Breast epithelium (tissue), 4 donors: ENCODE measurements at places on chromosomes 5 and 9.

DNA sequence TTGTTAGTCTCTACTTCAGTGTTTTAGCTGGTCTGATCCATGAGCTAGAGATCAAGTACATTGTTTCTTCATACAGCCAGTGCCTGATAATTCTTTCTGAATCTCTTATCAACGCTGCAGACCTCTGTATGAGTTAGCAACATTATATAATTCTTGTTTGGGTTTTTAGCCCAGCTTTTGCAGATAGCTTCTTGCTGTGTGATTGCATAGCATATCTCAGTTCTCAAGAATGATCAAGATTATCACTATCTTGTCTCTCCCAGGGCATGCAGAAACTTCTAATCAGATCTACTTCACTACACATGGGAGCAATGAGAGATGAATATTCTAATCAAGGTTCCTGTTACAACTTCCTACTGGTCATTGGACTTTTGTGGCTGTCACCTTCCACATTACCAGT is 158.3 kb downstream of the FAM174A start:
- no peak for DNase-seq

- DNase-seq: no peak
Observed at GRCh38 chr9:23644326-23644725, 181.7 kb downstream of the ELAVL2 start.

- no peak for DNase-seq
Observed at GRCh38 chr9:2109069-2109650, 94.0 kb downstream of the SMARCA2 start.

GRCh38 chr5:61450493-61451279 is 118.6 kb downstream of the ZSWIM6 start:
- no peak for DNase-seq

DNA sequence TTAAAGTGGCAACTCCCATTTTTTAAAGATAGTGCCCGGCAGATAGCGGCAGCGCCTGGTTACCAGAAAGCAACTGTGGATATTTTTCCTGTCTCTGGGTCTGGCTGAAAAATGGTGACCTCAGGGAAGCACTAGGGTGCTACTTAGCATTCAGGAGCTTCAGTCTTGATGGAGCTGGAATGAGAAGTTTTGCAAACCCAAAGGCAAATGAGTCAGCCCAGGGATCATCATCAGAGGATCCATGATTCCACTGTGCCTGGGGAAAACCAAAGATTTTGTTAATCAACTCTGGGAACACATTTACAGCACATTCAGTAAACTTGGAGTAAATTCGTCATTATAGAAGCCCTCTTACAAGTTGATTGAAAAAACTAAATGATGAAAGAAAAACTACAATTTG is 26.7 kb downstream of the F2R start:
- DNase-seq: no peak

GRCh38 chr5:113255579-113256386 is 179.0 kb downstream of the TSSK1B start:
- no peak for DNase-seq

GRCh38 chr9:15077946-15078729 is 167.9 kb upstream of the FREM1 start:
- no peak for DNase-seq

- DNase-seq: no peak
Observed at GRCh38 chr5:51990661-51991180, 607.5 kb downstream of the ISL1 start.

DNA sequence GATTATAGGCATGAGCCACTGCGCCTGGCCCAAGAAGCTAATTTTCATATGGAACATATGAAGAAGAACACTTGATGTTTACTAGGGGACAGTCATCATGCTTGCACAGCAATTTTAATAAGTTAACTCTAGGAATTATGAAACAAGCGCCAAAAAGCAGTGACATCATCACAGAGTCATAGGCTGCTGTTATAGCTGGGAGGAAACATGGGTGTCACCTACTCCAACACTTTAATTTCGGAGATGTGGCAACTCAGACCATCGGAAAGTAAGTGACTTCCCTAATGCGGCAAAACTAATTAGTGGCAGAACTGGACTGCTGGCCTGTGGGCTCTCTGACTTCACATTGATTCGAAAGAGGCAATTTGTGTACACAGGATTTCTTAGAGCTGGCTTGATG is 38.1 kb upstream of the EQTN start:
- no peak for DNase-seq

GRCh38 chr5:161562446-161562845 is 15.9 kb upstream of the GABRB2 start:
- DNase-seq: no peak

DNA sequence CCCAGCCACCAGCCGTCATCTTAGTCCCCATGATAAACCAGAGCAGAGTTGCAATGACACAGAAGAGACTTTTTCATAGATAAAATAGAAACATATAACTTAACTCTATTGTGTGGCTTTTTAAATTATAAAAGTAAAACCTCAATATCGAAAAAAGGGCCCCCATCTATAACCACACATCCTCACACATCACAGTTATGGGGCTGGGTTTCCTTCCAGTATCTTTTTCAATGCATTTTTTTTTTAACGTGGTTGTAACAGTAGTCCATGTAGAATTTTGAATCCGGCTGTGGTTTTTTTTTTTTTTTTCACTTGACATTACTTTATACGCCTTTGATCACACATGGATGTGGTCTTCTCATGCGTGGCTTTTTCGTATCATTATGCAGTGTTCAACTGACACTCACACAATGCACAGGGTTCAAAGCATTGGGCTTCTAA is 77.4 kb downstream of the CFAP77 start:
- DNase-seq: no peak

GRCh38 chr9:121946465-121946864 is 146.6 kb downstream of the TTLL11 start:
- no peak for DNase-seq

DNA sequence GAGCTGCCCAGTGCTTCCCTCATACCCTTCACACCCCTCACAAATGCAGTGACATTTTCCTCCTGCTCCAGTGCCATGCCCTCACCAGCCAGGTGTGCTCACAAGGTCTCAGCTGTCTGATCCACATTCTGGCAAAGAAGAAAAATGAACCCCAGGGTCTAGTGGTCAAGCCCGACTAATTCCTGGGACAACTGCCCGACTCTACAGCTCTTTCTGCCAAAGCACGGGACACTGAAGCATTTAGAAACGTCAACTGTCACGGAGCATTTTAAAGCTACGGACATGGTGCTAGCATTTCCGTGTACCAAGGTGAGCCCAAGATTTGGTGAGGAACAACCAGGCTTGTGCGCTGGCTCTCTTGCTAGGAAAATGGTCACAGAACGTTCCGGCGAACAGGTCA is 56.8 kb upstream of the PHYKPL start:
- DNase-seq: no peak

GRCh38 chr9:101737705-101738565 is 512 bp downstream of the GRIN3A start:
- DNase-seq: no peak

DNA sequence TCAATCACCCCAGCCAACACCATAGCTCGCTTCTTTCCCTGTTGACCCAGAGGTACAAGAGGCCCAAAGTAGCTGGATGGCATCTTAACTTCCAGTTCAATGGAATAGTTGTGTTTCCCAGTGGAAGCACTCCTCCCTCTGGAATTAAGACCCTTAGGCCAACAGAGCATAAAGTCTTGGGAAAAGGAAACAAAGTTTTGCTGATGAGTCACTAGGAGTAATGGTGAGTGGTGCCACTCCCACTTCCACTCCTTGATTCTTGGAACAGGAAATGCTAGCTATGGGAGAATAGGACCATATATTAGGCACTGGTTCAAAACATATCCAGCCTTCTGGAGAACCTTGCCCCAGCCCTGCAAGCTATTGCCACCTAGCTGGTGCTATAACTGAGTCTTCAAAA is 44.7 kb upstream of the LMX1B start:
- no peak for DNase-seq

DNA sequence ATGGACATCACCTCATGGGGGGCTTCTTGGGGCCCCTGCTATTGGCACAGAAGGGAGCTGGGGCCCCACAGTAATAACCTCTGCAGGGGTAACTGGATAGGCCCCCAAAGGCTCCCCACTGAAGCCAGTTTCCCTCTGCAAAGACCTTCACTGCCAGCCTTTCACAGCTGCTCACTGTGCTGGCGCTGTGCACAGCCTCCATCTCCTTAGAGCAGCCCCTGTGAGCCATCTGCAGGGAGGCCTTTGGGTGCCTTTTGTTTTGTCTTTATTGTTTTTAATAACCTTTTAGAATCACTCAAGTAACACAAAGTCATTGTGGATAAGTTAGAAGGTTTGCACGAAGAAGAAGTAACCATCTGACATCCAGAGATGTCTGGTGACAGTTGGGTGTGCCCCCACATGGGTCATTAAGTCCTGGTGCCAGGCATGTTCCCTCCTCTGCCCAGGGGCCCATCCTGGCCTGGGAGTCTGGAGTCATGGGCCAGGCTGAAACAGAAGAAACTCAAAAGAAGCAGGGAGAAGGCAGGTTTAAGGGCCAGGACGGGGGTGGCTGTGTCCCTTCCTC is 42.7 kb downstream of the NCS1 start:
- DNase-seq: no peak

- DNase-seq: no peak
Observed at GRCh38 chr5:142663246-142663645, 22.6 kb downstream of the FGF1 start.

- no peak for DNase-seq
Observed at GRCh38 chr9:114497236-114497635, 8.0 kb downstream of the WHRN start.

- DNase-seq: no peak
Observed at GRCh38 chr5:135934939-135935338, 19.8 kb downstream of the LECT2 start.
